Central memory CD8-positive, alpha-beta T cell (primary cell): ENCODE measurements at places on chromosomes 6 and 20.

DNA sequence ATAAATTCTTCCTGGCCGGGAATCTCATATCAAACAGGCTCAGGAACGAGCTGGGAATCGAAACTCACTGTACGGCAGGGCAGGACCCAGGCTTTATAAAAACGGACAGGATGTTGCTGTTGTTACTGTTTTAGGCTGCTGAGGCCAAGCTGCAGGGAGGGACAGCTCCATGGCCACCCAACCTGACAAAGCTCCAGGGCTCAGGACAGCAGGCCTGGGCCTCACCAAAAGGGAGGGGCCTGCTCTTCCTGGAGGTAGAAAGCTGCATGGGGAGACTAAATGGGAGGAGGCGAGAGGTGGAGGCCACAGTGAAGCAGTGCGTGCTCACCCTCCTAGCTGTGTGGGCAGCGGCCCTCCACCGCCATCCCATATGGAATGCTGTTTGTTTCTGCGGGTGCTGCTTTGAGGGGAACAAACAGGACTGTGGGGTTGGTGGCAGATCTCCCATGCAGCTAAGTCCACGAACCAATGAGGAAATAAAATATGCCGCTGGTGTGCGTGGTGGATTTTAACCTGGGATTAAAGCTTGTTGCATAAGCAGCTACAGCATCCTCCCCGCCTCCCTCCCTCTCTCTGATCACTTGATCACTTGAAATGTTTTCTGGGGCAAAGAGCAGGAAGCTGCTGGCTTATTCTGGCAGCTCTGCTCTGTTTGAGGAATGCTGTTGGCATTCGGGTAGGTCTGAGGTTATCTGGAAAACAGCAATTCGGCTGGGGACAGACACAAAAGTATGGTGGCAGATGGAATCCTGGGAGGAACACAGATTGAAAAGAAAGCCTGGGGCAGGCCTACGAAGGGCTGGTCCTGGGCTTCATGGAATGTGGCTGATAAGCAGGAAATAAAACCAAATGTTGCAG lies 2.4 kb upstream of the ZMYND8 start:
- DNase-seq = no peak

- no peak for DNase-seq
Observed at GRCh38 chr6:100627911-100628758, 163.4 kb upstream of the SIM1 start.

- no peak for DNase-seq
Observed at GRCh38 chr6:10431423-10432164, 16.7 kb upstream of the TFAP2A start.

DNA sequence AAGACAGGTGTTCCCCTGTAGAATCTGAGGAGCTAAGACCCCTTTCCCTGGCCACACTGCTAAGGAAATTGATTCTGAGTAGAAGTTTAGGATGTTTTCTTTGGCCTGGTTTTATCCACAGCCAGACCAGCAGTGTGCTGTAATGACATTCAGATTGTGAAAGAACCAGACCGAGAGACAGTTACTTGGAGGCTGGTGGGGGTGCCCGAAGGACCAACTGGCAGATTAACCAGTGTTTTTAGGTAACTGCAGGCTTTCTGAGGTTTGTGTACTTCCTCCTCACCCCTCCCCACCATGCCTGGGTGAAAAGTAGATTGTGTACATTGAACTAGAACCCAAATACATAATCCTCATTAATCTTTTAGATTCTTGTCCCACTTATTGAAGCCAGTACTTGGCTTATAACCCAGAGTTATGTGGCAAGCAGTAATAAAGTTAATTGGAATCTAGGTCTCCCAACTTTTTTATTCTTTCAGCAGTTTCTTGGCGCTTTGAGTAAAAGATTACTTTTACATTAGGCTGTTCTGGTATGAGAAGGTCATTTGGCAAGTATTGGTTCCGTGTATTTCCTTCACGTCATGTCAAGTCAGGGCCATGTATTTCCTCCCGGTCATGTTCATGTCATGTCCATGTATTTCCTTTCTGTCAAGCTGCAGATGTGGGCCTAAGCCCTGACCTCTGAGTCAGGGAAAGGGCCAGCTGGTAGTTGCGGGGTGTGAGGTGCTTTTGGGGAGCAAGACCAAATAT lies 93.7 kb downstream of the TCP11 start:
- no peak for DNase-seq

DNA sequence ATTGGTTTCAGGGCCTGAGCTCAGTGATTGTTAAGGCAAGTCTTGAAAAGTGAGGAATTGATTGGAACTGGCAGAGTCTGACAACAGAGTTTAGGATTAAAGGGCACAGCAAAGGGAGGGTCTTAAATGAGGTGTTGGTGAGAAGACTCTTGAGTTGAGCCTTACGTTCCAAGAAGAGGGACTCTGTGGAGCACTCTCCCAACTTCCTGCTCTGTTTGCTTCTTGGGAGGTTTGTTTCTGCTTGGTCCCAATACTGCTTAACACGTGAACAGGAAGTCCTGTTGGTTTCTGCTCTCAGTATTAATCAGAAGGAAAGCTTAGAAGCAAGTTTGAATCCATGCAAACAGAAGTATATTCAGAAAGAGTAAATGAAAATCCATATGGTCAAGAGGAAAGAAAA lies 15.6 kb upstream of the SYNDIG1 start:
- no peak for DNase-seq

DNA sequence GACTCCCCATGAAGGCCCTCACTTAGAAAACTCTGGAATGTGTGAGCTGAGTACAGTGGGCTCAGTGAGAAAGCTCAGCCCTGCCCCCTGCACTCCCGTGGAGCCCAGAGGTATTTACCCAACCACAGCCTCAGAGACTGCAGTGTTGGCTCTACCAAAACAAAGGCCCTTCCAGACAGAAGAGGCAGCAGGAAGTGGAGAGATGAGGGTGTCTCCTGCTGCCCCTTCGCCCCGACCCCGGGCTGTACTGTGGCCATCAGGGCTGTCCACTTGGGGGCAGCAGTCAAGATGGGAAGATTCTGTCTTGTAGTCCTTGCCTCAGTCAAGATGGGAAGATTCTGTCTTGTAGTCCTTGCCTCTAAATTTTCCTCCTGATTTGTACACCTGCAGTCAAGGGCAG lies 341.3 kb downstream of the TAF4 start:
- no peak for DNase-seq

DNA sequence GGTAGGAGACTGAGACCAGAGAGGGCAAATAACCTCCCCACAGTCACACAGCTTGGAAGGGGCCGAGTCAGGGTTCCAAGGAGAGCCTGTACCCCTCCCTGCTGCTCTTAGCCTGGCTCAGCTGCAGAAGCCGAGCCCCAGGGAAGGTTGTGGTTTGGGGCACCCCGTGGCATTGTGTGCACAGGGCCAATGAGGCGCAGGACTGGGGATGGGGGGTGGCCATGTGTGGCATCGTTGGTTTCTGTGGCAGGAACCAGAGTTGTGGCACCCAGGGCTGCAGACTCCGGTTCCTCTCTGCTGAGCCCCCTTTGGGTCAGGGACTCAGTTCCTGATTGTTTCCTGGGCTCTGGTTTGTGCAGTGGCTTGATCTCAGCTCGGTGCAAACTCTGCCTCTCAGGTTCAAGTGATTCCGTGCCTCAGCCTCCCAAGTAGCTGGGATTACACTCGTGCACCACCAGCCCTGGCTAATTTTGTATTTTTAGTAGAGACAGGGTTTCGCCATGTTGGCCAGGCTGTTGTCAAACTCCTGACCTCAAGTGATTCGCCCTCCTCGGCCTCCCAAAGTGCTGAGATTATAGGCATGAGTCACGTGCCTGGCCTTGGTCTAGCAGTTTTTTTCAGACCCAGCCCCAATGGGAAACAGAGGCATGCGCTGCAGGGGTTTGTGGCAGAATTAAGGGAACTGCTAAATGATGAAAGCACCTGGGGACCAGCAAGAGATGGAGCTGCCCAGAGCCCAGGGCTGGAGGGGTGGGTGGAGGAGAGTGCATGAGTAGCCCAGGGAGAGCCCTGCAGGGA lies 221.0 kb upstream of the SULF2 start:
- no peak for DNase-seq

DNA sequence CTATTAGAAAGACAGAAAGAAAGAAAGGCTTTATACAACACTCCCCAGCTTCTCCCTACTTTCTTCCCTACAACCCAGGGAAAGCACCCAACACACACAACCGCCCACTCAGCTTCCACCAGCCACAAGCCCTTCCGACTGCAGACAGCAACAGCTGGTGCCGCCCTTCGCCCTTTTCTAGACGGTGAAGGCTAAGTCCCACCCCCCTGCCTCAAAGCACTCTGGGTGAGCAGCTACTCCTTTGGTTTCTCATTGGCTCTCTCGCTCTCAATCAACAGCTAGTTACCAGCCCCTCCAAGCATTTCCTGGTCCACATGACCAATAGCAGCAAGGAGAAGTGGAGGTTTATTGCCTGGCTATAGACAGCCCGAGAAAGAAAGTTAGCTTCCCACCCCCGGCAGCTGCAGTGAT lies 230.1 kb upstream of the MOCS1 start:
- no peak for DNase-seq

DNA sequence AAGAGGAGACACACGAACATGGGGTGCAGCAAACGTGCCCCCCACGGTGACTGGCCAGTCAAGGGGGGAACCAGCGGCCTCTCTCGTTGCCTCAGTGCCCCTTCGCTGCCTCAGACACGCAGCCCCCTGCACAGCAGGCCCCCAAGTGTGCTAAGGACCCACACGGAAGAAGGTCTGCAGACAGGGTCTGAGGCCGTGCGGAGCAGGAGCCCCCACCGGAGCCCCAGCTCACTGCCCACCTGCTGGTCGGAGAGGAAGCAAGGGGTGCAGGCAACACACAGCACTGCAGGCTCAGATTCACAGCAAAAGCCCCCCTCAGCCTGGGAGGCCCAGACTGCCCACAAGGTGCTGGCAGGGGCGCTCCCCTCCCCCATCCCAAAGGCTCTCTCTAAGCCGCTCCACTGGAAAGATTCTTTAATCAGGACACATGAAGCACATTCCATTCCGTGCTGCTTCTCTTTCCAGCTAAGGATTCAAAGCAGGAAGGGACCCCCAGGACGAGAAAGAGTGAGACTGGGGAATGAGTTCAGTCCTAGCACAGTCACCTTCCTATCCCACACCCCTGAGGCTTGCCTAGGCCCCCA lies 105.1 kb downstream of the SLC23A2 start:
- DNase-seq = no peak
